ENCODE measurements at places on chromosomes 7 and 10. TPM values are rescaled to one million over a fixed set of nuclear protein-coding genes. Genes with fewer than 3 reads are reported as not detected.

WIPF3 gene
- total RNA-seq: not detected

TYW1B gene
- 3.7 TPM for total RNA-seq

SPDYE16 gene
- 0.12 TPM for total RNA-seq

CAMK1D gene
- total RNA-seq: 11.9 TPM

CDK14 gene
- 0.92 TPM for total RNA-seq

CALCR gene
- total RNA-seq: not detected

PRPS1L1 gene
- total RNA-seq: not detected

- H3K27ac ChIP-seq: no peak overlapping the region
- H3K4me1 ChIP-seq: no peaks in the 10 kb centered on the region
- H3K36me3 ChIP-seq: no peaks in the 10 kb centered on the region
- no peak overlapping the region for H3K4me3 ChIP-seq
- no peak for DNase-seq
- H3K27me3 ChIP-seq: peaks cover under 1% of the 10 kb centered on the region
Measured at GRCh38 chr7:41261080-41261479, 441.8 kb downstream of the INHBA start.

GRCh38 chr7:147556317-147556716 lies 1034.2 kb upstream of the C7orf33 start:
- no peaks in the 10 kb centered on the region for H3K36me3 ChIP-seq
- H3K4me1 ChIP-seq: no peaks in the 10 kb centered on the region
- no peak overlapping the region for H3K27ac ChIP-seq
- no peaks in the 10 kb centered on the region for H3K27me3 ChIP-seq

- no peaks in the 10 kb centered on the region for H3K27me3 ChIP-seq
- no peak for DNase-seq
- peaks cover 32% of the 10 kb centered on the region for H3K4me1 ChIP-seq
- peaks cover 11% of the 10 kb centered on the region for H3K36me3 ChIP-seq
- peak overlapping the region; percentile 93 for H3K27ac ChIP-seq
Measured at GRCh38 chr7:140404565-140405065, 757 bp downstream of the RAB19 start.

- H3K4me1 ChIP-seq: no peaks in the 10 kb centered on the region
- H3K27ac ChIP-seq: no peak overlapping the region
- DNase-seq: no peak
- no peaks in the 10 kb centered on the region for H3K27me3 ChIP-seq
- no peak overlapping the region for H3K4me3 ChIP-seq
Measured at GRCh38 chr10:34193931-34194626, 621.0 kb downstream of the PARD3 start.

GRCh38 chr10:129755621-129756020 lies 208.5 kb downstream of the EBF3 start:
- H3K36me3 ChIP-seq: peaks cover 36% of the 10 kb centered on the region
- H3K4me1 ChIP-seq: peaks cover 10% of the 10 kb centered on the region
- H3K4me3 ChIP-seq: no peak overlapping the region
- no peaks in the 10 kb centered on the region for H3K27me3 ChIP-seq
- DNase-seq: no peak
- H3K27ac ChIP-seq: no peak overlapping the region

DNA sequence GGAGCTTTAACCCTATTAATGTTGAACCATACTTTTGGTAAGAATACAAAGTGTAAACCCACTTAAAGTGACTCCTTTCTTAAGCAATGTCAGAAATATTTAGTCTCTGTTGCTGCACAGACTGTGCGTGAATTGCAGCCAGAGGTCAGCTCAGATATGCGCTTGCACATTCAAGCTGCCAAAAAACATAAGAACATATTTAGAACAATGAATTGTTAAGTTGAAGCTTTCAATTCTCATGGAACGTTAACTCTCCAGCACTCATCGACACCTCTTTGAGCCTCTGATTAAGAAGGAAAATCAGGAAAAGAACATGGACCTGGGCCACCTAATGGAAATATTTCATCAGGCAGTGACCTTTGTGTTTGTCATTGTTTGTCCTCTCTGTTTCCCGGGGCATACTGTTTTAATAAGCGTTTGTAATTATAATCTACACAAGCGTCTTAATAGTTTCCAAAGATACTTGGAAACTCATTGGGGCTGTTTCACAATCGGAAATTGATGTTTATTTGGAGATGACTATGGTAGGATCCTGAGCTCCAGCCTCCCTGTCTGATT lies 193.0 kb upstream of the CELF2 start:
- H3K36me3 ChIP-seq: no peaks in the 10 kb centered on the region
- H3K27ac ChIP-seq: no peak overlapping the region
- no peak overlapping the region for H3K4me3 ChIP-seq
- peaks cover 18% of the 10 kb centered on the region for H3K27me3 ChIP-seq
- no peaks in the 10 kb centered on the region for H3K4me1 ChIP-seq

- H3K27me3 ChIP-seq: peaks cover 4% of the 10 kb centered on the region
- H3K27ac ChIP-seq: no peak overlapping the region
- DNase-seq: no peak
- H3K4me1 ChIP-seq: no peaks in the 10 kb centered on the region
Measured at GRCh38 chr7:90726623-90727022, 130.5 kb downstream of the CDK14 start.

GRCh38 chr10:124270530-124271327 lies 148.0 kb downstream of the OAT start:
- DNase-seq: no peak
- no peaks in the 10 kb centered on the region for H3K4me1 ChIP-seq
- no peaks in the 10 kb centered on the region for H3K36me3 ChIP-seq
- H3K27me3 ChIP-seq: no peaks in the 10 kb centered on the region
- no peak overlapping the region for H3K27ac ChIP-seq

DNA sequence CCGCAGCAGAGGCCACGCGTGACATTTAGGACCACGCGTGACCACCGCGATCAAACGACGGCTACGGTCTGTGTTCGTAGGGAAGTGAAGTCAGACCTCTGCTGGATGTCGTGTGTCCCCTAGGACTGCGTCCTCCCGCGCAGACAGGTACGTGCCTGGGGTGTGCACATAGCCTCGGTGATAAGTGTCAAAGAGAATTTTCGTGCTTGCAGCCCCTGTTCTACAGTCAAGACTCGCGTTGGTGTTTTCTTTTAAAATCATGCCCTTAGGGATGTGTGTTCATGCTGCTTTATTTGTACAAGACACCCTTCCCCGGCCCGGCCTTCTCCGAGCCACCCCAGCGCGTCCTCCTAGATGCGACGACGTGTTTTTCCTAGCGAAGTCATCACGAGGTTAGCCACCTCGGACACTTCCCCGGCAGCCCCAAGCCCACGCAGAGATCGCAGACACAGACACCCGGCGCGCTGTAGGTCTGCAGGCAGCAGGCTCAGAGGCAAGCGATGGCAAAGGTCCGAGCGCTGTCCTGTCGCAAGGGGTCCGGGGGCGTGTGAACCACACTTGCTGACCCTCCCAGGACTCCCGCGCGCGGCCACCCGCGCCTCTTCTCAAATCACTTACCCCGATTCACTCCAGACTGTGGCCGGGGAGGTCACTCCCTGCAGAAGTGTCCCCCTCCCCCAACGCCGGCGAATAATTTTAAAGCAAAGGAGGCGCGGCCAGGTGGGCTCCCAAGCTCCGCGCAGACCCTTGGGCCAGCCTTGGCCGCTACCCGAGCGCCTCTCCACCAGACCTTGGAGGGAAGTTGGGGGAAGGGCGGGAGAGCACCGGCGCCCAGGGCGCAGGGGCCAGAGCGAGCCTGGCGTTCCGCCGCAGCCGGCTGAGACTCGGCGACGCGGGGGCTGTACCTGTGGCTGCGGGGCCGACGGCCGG lies 552 bp downstream of the MKX start:
- H3K27ac ChIP-seq: no peak overlapping the region
- H3K27me3 ChIP-seq: peaks cover 76% of the 10 kb centered on the region
- H3K4me1 ChIP-seq: peaks cover 31% of the 10 kb centered on the region

- peaks cover 35% of the 10 kb centered on the region for H3K4me1 ChIP-seq
- H3K36me3 ChIP-seq: peaks cover 4% of the 10 kb centered on the region
- H3K27me3 ChIP-seq: no peaks in the 10 kb centered on the region
- no peak overlapping the region for H3K27ac ChIP-seq
- DNase-seq: no peak
Measured at GRCh38 chr7:155721056-155721455, 76.6 kb downstream of the RBM33 start.

GRCh38 chr7:7212612-7213011 lies 30.3 kb downstream of the C1GALT1 start:
- no peaks in the 10 kb centered on the region for H3K27me3 ChIP-seq
- peaks cover 53% of the 10 kb centered on the region for H3K36me3 ChIP-seq
- H3K4me3 ChIP-seq: no peak overlapping the region
- H3K4me1 ChIP-seq: peaks cover 25% of the 10 kb centered on the region
- no peak overlapping the region for H3K27ac ChIP-seq

DNA sequence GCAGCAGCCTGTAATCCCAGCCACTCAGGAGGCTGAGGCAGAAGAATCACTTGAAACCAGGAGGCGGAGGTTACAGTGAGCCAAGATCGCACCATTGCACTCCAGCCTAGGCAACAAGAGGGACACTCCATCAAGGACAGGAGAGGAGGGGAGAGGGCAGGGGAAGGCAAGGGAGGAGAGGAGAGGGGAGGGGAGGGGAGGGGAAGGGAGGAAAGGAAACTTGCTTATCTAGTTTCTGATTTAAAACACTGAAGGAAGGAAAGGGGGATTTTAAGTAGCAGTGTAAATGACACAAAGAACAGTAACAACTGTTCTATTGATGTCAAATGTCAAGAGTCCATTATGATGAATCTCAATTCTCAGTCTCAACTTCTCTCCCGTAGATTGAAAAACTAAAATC lies 43.7 kb downstream of the SRPK2 start:
- peaks cover 1% of the 10 kb centered on the region for H3K36me3 ChIP-seq
- peaks cover 47% of the 10 kb centered on the region for H3K4me1 ChIP-seq
- DNase-seq: no peak
- no peaks in the 10 kb centered on the region for H3K27me3 ChIP-seq
- no peak overlapping the region for H3K4me3 ChIP-seq
- H3K27ac ChIP-seq: peak overlapping the region; percentile 40

- no peak for DNase-seq
- H3K27me3 ChIP-seq: no peaks in the 10 kb centered on the region
- peaks cover 16% of the 10 kb centered on the region for H3K4me1 ChIP-seq
- no peak overlapping the region for H3K4me3 ChIP-seq
- no peak overlapping the region for H3K27ac ChIP-seq
- H3K36me3 ChIP-seq: no peaks in the 10 kb centered on the region
Measured at GRCh38 chr10:102668326-102669107, 24.2 kb downstream of the TRIM8 start.

DNA sequence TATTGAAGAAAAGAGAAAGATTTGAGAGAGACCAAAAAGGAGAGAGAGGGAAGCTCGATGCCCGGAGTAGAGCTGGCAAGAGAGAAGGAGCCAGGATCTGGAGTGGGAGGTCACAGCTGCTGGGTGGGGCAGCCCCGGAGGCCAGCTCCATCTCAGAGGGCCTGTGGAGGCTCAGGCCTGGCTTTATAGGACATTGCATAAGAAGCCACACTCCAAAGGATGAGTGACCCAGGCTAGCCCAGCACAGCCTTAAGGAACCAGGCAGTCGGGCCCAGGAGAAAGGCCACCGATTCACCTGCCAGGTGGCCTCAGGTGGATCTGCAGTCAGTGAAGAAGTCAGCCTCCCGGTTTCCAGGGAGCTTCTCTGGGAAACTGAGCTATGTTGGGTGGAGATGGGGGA lies 676 bp downstream of the PLAC9 start:
- no peak overlapping the region for H3K27ac ChIP-seq
- H3K36me3 ChIP-seq: no peaks in the 10 kb centered on the region
- H3K4me1 ChIP-seq: peaks cover 3% of the 10 kb centered on the region
- H3K4me3 ChIP-seq: peak overlapping the region; percentile 26
- peaks cover 40% of the 10 kb centered on the region for H3K27me3 ChIP-seq

DNA sequence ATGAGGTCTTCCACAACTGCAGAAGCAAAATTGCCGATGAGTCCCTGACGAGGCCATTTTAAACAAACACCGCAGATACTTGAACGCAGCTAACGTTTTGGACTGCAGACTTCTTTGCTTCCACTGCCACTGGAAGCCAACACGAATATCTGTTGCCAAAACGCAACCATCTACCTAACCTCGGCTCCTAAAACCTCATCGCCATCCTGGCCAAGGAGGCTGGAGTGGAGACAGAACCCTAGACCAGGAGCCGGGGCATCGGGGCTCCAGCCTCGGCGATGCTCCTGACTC lies 493 bp downstream of the WDR91 start:
- DNase-seq: no peak
- H3K36me3 ChIP-seq: no peaks in the 10 kb centered on the region
- H3K27ac ChIP-seq: peak overlapping the region; percentile 95
- peak overlapping the region; percentile 92 for H3K4me3 ChIP-seq
- no peaks in the 10 kb centered on the region for H3K27me3 ChIP-seq

GRCh38 chr10:101708870-101709269 lies 13.9 kb upstream of the FBXW4 start:
- no peak for DNase-seq
- H3K36me3 ChIP-seq: no peaks in the 10 kb centered on the region
- H3K27me3 ChIP-seq: peaks cover 69% of the 10 kb centered on the region
- peaks cover 19% of the 10 kb centered on the region for H3K4me1 ChIP-seq
- H3K27ac ChIP-seq: no peak overlapping the region

DNA sequence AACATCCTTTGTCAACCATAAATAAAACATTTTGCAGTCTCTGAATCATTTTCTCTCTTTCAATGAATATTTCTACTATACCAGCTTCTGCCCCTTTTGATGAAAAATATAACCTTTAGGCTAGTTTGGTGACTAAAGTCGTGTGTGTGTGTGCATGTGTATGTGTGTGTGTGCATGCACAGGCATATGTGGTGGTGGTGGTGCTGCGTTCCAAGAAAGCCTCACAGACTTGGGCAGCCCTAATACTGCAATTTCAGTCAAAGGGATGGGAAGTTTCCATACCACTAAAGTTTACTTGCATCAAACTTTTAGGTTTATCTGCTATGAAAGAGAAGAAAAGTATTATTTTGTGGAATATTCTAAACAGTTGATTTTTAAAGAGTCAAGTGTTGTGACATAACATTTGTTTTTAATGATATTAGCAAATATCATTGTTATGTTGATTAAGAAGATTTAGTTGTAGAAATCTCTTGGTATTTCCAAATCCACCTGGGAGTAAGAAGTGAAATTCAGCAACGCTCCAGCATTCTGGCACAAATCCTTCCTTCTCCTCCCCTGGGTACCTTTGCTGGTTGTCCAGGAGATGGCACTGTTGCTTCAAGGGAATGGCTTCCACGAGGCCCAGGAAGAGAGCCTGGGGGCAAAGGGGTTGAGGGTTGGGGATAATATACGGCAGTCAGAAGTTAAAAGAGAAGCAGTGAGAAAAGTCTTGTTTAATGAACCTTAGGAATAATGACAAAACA lies 41.5 kb downstream of the ASB4 start:
- H3K4me3 ChIP-seq: no peak overlapping the region
- H3K4me1 ChIP-seq: no peaks in the 10 kb centered on the region
- H3K27ac ChIP-seq: no peak overlapping the region
- H3K36me3 ChIP-seq: no peaks in the 10 kb centered on the region

GRCh38 chr7:18521945-18522566 lies 26.5 kb downstream of the HDAC9 start:
- DNase-seq: no peak
- no peaks in the 10 kb centered on the region for H3K4me1 ChIP-seq
- H3K27ac ChIP-seq: no peak overlapping the region
- no peak overlapping the region for H3K4me3 ChIP-seq
- no peaks in the 10 kb centered on the region for H3K36me3 ChIP-seq
- H3K27me3 ChIP-seq: no peaks in the 10 kb centered on the region

- no peaks in the 10 kb centered on the region for H3K36me3 ChIP-seq
- DNase-seq: no peak
- H3K4me3 ChIP-seq: no peak overlapping the region
- no peak overlapping the region for H3K27ac ChIP-seq
- no peaks in the 10 kb centered on the region for H3K4me1 ChIP-seq
- peaks cover 4% of the 10 kb centered on the region for H3K27me3 ChIP-seq
Measured at GRCh38 chr7:82742163-82742562, 298.6 kb upstream of the CACNA2D1 start.
